CD8-positive, alpha-beta memory T cell (primary cell): ENCODE measurements at places on chromosomes 2 and 18. TPM values are rescaled to one million over a fixed set of nuclear protein-coding genes. Genes with fewer than 3 reads are reported as not detected.

VSNL1 gene
- total RNA-seq, result not detected

PPM1G gene
- 189 TPM for total RNA-seq

RSAD2 gene
- total RNA-seq, result 1.00 TPM

SP140L gene
- 32.5 TPM for total RNA-seq

KIAA1328 gene
- 6.8 TPM for total RNA-seq

SIX2 gene
- 0.09 TPM for total RNA-seq

HOXD13 gene
- not detected for total RNA-seq

GRCh38 chr18:40642692-40643229 lies 1312.3 kb upstream of the PIK3C3 start:
- H3K36me3 ChIP-seq, result no peaks in the 10 kb centered on the region
- H3K27me3 ChIP-seq, result no peaks in the 10 kb centered on the region
- no peaks in the 10 kb centered on the region for H3K4me1 ChIP-seq
- no peak for DNase-seq
- no peak overlapping the region for H3K27ac ChIP-seq

DNA sequence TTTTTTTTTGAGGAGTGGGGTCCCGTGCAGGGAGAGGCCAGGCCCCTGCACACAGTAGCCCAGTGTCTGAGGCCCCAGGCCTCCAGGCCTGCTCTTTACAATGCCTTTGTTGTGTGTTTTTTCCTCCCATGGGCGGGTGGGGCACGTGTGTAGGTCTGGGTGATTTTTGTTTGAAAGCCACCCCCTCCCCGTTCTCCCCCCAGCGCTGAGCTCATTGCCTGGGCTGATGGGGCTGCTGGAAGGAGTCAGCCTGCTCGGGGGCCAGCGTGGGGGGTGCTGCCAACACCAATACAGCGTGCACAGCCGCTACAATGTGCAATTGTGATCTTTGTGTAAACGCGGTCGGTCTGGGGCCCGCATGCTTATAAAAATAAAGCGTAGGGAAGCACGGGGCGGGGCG lies 142.7 kb downstream of the DYSF start:
- H3K27ac ChIP-seq, result no peak overlapping the region
- no peaks in the 10 kb centered on the region for H3K27me3 ChIP-seq
- no peaks in the 10 kb centered on the region for H3K4me1 ChIP-seq
- DNase-seq, result no peak
- no peak overlapping the region for H3K4me3 ChIP-seq

DNA sequence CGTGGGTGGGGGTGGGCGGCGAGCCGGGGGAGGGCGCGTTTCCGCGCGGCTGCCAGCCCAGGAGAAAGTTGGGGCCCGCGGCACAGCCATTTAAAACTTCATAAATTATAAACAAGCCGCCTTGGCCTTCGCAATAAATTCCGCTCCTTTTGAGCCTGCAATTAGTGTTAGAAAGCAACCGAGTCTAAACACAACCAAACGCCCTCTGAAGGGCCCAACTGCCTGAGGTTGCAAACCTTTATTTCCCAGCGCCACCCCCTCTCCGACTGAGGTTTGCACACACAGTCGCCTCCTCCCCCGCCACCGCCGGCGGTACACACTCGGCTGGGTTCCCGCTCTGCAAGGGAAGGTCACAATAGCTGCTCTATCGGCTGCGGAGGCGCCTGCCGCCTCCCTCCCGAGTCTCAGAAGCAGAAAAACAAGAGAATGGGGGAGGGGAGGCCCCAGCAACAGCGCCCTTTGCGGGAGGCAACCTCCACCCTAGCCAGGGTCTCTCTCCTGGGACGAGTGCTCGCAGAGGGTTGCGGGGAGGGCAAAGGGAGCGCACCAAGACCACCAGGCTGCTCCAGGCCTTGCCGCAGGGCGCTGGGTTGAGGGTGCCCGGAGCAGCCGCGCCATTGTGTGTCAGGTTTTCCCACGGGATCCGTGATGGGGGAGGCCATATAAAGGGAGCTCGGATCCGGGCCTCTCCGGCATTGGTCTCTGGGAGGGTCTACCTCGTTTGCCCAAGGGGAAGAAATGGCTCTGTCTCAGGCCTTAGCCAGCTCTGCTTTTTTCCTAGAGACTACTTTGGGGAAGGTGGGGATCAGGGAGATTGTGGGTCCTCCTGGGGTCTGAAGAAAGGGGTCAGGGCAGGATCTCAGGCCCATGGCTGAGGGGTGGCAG lies 13.4 kb upstream of the HOXD1 start:
- no peak for DNase-seq
- H3K27me3 ChIP-seq, result peaks cover 73% of the 10 kb centered on the region
- no peak overlapping the region for H3K27ac ChIP-seq
- no peak overlapping the region for H3K4me3 ChIP-seq

GRCh38 chr18:59505356-59505755 lies 146.3 kb upstream of the LMAN1 start:
- no peaks in the 10 kb centered on the region for H3K4me1 ChIP-seq
- H3K36me3 ChIP-seq, result no peaks in the 10 kb centered on the region
- H3K27me3 ChIP-seq, result no peaks in the 10 kb centered on the region
- no peak overlapping the region for H3K27ac ChIP-seq
- DNase-seq, result no peak

GRCh38 chr2:39571111-39571731 lies 94.5 kb upstream of the TMEM178A start:
- DNase-seq, result no peak
- no peaks in the 10 kb centered on the region for H3K27me3 ChIP-seq
- H3K4me1 ChIP-seq, result no peaks in the 10 kb centered on the region
- no peak overlapping the region for H3K4me3 ChIP-seq
- H3K36me3 ChIP-seq, result no peaks in the 10 kb centered on the region
